Large intestine (tissue), 12 donors: ENCODE measurements at places on chromosomes 5 and 9. TPM values are rescaled to one million over a fixed set of nuclear protein-coding genes. Genes with fewer than 3 reads are reported as not detected.

SMARCA2 gene
- 61.1 TPM for polyA plus RNA-seq

PPP3R2 gene
- 0.01 TPM for polyA plus RNA-seq

PHYKPL gene
- polyA plus RNA-seq, result 168 TPM

TERT gene
- 4.0 TPM for polyA plus RNA-seq

LCN15 gene
- polyA plus RNA-seq, result 14.0 TPM

PCDHGA3 gene
- polyA plus RNA-seq, result 0.96 TPM

SLC35D2 gene
- 70.5 TPM for polyA plus RNA-seq

GRM6 gene
- polyA plus RNA-seq, result 0.70 TPM

RANBP17 gene
- polyA plus RNA-seq, result 5.8 TPM

PCDHGA7 gene
- polyA plus RNA-seq, result 0.69 TPM

PCDHB13 gene
- 1.4 TPM for polyA plus RNA-seq

PCDHGA10 gene
- polyA plus RNA-seq, result 2.1 TPM

DRD1 gene
- 0.04 TPM for polyA plus RNA-seq

TRAF1 gene
- polyA plus RNA-seq, result 6.5 TPM

SLC34A3 gene
- 36.9 TPM for polyA plus RNA-seq

IFNB1 gene
- polyA plus RNA-seq, result not detected

MZB1 gene
- 1.3 TPM for polyA plus RNA-seq

ROPN1L gene
- 0.30 TPM for polyA plus RNA-seq

PBX3 gene
- polyA plus RNA-seq, result 20.3 TPM

TTF1 gene
- 12.5 TPM for polyA plus RNA-seq

TRIM7 gene
- 0.61 TPM for polyA plus RNA-seq

PCDHGA8 gene
- 0.19 TPM for polyA plus RNA-seq

RIOK2 gene
- polyA plus RNA-seq, result 33.4 TPM

KCNV2 gene
- 0.09 TPM for polyA plus RNA-seq

BARHL1 gene
- polyA plus RNA-seq, result 0.01 TPM

PCA3 gene
- polyA plus RNA-seq, result 0.97 TPM
